ENCODE measurements at places on chromosomes 7 and 10.

GRCh38 chr10:132199268-132199853, 12.6 kb downstream of the DPYSL4 start:
- no peak for DNase-seq

DNA sequence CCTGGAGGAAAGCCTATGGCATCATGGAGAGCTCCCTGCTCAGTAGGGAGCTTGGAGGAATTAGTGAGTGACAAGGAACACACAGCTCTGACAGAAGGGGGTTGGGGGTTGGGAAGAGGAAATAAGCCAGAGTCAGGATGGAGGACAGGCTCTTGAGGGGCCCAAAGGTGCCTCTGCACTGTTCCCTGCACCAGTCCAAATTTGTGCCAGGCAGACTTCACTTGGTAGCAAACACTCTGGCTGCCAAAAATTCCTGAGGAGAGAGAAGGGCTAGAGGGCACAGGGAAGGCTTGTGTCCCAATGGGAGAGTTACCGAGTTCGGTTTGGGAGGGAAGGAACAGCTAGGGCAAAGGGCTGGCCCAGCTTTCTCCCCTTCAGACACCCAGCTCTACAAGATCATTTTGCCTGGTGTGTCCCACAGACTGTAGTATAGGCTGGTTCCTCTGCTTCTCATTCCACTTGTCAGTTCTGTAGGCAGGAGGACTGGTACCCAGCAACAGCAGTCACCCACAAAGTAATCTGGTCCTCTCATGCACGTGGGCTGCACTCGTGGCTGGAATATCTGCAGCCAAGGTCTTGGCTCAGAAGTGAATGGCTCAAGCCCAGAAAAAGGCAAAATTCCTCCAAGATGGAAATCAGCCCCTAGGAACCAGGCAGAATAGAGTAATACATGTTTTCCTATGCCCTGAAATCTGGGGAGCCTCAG, 8.0 kb upstream of the KCNIP2 start:
- no peak for DNase-seq

DNA sequence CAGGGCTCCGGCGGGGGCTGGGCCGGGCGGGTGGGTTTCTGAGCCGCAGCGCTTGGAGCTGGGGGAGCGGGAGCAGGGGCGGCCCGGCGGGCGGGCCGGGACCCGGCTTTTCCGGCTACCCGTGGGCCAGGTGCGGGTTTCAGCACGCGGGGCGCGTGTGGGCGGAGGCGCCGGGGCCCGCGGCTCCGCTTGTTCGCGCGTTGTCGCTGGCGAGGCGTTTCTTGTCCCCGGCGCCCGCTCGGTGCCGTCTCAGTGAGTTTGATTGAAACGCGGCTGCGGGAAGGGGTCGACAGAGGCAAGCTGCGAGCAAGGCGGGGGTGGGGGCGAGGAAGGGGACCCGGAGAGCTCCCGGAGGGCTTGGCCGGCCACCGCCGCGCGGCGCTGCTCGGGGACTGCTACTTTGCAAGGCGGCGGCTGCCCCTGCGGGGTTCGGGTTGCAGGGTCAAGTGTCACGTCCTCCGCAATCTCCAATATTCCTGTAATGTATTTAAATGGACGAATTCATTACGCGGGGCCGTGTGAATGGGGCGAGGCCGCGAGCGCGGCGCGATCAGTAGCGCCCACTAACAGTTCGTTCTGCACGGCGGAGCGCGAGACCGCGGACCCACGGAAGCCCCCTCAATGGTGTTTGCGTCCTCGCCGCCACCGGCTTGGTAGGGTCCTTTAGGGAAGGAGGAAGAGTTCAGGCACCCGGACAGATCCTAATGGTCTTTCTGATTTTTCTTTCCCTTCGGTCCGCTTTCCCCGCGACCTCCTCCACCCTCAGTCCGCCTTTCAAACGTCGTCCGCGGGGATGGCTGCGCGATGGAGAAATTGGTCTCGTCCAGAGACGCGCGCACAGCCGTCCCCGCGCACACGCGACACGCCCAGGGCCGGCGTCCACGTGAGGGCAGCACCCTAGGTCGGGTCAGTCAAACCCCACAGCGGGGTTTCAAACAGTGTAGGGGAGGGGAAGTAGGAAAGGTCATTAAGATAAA, 76.9 kb downstream of the INSIG1 start:
- no peak for DNase-seq

- no peak for DNase-seq
Measured at GRCh38 chr7:117674617-117675016, 194.8 kb downstream of the CFTR start.

DNA sequence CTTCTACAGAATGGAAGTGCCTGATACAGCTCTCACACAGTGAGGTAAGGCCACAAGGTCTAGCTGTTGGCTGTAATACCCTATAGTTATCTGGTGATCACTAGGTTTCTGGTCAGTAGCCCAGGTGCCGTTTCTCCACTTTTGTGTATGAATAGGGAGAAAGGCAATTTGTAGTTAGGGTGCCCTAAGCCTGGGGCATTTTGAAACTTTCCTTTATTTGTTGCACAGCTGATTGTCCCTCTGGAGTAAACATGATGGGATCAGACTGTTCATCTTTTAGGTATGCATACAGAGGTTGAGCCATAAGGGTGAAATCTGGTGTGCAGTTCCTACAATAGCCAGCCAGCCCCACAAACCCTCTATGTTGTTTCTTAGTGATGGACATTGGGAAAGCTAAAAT, 112.4 kb downstream of the ANKRD26 start:
- DNase-seq = no peak

GRCh38 chr10:98033515-98033914, 3.1 kb upstream of the CRTAC1 start:
- no peak for DNase-seq

DNA sequence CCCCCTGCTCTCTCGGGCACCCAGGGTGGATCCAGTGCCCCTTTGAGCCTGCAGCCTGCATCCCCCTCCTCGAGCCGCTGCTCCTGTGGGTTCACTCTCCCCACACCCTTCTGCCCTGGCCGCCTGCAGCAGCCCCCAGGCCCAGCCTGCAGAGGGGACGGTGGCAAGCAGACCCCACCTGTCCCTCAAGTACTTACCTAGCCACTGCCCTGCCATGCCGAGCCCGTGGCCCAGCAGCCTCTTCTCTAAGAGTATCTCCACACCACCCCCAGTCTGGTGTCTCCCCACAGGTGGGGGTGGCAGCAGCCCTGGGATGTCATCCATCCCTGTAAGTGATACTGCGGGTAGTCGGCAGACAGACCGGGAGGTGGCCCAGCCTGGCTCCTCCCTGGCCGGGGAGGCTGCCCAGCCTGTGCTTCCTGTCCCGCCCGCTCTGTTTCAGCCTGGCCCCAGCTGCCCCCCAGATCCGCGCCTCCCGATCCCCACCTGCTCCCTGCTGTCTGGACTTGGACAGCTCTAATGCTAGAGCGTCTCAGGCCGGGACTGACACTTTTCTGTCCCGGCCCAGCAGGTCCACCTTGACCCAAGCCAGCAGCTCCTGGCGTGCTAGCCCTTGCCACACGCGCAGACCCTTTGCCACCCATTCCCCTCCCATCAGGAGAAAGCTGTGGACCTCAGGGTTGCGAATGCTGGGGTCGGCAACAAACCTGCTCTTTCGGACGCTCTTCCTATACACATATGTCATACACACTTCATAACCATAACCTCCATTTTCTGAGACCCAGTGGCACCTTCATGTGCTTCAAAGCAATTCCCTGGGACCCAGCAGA, 25.0 kb downstream of the YKT6 start:
- no peak for DNase-seq

DNA sequence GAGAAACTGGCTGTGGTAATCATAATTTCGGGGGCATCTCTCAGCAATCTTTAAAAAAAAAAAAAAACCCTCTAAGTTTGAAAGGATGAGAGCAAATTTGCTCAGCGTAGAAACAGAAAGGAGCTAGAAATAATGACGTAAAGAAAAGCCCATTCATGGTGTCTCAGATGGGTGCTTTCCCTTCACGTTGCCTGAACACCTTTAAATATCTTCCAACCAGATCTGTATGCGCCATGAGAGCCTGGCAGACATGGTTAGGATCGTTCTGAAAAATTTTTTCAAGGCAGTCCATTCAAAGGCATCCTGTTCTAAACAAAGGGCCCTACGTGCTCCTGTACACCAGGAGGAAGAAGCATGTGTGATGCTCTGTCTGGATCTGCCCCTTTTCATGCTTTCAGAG, 141.2 kb upstream of the C1QL3 start:
- no peak for DNase-seq

DNA sequence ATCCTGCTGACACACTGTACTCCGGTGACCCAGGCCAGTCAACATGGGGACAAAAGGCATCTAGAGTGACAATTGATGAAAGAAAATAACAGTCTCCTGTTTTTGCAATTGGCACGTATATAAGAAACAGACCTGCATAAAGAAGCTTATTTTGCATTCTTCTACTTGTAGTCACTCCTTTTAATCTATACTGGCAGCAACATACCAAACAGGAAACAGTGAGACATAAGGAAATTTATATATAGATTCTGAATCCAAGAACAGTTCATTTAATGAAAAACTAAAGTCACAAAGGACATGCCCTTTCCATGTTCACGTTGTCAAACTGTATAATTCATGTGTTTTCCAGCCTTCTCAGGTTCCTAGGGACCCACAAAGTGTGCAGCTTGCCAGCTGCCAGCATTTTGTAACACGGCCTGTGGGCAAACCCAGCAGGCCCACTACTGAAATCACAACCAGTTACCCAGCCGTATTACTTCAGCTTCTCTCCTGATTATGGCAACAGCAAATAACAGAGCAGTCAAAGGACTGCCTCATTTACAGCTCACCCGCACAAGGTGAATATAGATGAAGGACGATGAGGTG, 72.3 kb downstream of the AMPH start:
- no peak for DNase-seq

DNA sequence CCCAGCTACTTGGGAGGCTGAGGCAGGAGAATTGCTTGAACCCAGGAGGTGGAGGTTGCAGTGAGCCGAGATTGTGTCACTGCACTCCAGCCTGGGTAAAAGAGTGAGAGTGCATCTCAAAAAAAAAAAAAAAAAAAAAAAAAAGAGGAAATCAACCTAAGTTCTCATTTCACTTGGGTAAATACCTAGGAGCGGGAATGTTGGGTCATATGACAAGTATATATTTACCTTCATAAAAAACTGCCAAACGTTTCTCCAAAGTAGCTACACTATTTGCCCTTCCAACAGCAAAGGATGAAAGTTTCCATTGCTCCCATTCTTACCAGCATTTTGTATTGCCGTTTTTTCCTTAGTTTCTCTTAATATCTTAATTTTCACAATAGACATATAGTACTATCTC, 9.8 kb downstream of the P4HA1 start:
- no peak for DNase-seq

DNA sequence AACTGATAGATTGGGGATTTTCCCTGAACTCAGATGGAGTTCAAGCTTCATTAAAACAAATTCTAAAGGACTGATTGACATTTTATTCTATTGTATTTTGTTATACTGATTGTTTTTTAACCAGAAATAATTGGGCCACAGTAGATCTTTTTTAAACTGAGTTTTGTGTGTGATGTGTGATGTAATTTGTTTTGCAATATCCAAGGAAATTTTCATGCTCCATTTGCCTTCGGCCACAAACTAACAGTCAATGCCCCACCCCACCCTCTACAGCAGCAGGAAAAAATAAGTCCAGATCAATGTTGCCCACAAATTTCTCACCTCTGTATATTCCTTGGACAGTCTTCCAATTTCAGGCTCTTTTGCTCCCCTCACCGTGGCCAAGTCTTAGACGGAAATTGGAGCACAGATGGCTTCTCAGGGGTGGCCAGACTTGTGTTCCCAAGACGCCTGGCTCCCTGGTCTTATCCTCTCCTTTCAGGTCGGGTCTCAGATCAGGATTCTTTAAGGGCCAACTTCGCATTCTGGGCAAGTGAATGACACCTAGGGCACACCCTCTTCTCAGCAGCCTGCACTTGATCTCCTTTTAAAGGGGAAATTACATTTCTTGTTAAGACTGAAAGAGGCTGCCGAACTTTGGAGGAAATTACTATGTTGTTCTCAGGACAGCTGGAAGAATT, at the start of gene SVOPL:
TSS of gene SVOPL (minus strand) at position 506 of the 680 bp plus-strand sequence. CDS start 22,317 bp downstream, outside the sequence.
- no peak for DNase-seq

GRCh38 chr7:8549046-8549445, 115.6 kb downstream of the NXPH1 start:
- no peak for DNase-seq
